Stimulated activated CD8-positive, alpha-beta memory T cell treated with anti-CD3 and anti-CD28 coated beads, Interleukin-4, amount 100 ng/mL, for 24 hours (primary cell): ENCODE measurements at places on chromosomes 5 and 9.

DNA sequence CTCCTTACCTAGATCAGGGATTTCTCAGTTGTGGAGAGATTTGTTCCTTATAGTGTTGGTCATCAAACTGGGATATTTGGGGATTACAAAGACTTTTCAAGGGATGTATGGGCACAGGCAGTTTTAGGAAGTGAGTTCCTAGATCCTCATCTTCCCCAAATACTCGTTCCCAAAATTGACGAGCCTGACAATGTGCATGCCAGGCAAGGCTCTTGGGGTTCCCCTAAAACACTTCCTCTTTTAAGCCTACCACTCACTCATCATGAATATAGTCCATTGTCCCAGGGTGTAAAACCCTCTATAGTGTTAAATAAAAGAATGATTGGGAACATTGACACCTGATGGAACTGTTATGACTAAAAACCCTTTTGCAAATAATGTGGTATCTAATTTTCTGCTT is 26.4 kb downstream of the PDCD1LG2 start:
- DNase-seq: no peak

GRCh38 chr5:59038798-59039295 is 456.0 kb downstream of the RAB3C start:
- DNase-seq: no peak

GRCh38 chr5:79107020-79107796 is 4.4 kb upstream of the BHMT start:
- no peak for DNase-seq

DNA sequence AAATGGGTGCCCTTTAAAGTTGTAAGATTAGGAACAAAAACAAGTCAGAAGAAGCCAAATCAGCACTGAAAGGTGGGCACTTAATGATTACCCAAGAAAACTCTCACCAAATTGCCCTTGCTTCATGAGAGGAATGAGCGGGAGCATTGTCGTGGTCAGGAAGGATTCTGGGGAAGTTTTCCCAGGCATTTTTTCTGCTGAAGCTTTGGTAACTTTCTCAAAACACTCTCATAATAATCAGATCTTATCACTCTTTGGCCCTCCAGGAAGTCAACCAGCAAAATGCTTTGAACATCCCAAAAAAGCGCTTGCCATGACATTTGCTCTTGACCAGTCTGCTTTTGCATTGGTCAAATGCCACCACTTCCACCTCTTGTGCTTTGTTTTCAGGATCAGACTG is 10.4 kb upstream of the PCDHGC3 start:
- no peak for DNase-seq

GRCh38 chr5:61649231-61649630 is 317.2 kb downstream of the ZSWIM6 start:
- DNase-seq: no peak

GRCh38 chr5:98705841-98706240 is 67.6 kb upstream of the RGMB start:
- no peak for DNase-seq

GRCh38 chr5:143400541-143401226 is 2.8 kb downstream of the NR3C1 start:
- no peak for DNase-seq

DNA sequence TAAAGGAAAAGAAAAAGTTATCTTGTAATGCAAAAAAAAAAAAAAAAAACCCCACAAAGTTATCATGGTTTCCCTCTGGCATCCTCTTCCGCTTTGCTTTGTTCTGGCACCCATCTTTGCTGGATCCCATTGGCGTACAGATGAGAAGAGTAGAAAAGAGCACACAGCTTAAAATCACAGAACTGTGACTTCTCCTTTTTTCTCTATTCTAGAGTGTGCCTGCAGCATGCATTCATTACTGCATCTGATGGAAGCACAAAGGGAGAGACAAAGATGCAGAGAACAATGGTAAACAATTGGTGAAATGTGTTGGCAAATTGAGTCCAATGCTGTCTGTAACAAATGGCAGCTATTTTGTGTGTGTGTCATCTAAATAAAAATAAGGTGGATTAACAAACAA is 440.8 kb upstream of the PIK3R1 start:
- no peak for DNase-seq

DNA sequence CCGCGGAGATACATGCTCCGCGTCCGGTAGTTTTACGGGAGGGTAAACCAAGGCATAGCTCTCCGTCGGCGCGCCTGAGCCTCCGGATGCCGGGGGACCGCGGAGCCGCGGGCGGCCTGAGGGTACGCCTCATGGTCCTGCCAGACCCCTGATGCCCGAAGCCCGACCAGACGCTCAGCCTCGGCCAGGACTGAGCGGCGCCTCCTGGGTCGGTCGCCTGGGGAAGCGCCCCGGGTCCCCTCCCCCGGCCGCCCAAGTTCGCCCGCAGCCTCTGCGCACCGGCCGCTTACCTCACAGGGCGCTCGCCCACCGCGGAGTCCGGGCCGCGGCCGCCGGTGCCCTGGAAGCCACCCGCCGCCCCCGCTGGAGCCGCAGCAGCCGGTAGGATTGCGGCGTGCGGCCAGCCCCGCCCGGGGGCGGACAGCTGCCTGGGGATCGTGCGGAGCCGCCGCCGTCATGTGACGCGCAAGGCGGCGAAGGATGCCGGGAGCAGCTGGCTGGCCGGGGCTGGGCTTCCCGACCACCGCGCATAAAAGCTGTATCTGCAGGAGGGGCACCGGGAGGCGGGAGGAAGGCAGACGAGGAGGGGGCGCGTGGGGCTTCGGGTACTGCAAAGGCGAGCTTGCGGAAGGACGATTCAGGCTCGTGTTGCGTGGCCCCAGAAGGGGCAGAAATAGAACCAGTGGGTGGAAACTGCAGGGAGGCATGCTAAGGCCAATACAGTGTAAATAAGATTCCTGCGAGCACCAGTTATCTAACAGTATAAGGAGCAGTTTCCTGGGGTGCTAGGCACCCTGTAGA is at the start of gene FBXO10:
Gene FBXO10 (minus strand): TSS at position 460 of the 801 bp plus-strand sequence. CDS start 34,612 bp downstream, outside the sequence.
- peak; percentile 24 for DNase-seq

DNA sequence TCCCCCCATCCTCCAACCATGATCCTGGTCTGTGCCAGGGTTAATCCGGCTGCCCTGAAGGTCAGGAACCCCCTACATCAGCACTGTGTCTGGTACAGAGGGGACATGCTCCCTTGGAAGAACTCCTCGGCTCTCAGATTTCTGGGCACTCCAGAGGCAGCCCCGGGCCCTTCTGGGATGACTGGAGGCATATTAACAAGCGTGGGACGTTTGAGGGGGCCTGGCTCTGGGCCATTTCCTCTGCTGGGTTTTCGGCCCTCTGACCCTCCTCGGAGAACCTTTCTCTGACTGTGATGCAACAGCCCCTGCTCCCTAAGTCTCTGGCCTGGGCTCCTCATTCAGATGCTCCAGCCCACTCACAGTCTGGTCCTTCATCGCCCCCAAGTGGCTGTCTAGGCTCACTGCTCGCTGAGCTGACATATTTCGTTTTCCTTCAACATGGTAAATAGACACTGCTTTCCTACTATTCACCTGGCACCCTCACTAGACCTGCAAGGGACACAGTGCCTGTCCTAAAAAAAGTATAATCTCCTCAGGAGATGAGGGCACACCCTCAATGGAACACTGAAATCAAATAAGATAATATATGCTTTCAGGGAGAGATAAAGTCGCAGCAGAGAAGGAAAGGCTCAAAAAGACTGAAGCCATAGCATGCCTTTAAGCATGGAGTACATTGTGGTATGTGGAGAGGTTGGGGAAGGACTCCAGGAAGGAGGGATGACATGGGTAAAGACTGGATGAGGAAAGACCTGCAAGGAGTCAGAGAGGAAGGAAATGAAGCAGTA is 404.7 kb upstream of the TRPC7 start:
- peak; percentile 6 for DNase-seq

GRCh38 chr9:97852001-97852398 is 1.0 kb upstream of the FOXE1 start:
- no peak for DNase-seq
